ENCODE measurements at places on chromosomes 1 and 21.

- DNase-seq: no peak
These were observed 141.8 kb downstream of the DISP1 start for GRCh38 chr1:222956601-222957000.

DNA sequence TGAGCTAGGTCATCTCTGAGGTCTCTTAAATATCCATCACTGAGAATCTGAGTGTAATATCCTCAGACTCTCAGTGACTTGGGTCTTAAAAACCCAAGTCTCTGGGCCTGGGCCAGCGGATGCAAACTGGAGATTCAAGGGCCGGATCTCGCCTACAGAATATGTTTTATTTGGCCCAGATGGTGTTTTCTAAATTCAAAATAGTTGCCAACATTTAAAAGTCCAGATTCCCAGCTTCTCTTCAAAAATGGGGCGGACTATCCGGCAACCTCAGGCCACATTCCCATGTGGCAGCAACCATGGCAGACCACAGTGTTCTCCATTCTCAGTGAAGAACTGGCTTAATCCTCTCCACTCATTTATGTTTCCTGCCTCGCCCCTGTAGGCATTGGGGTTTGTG, 12.7 kb upstream of the HEYL start:
- DNase-seq: no peak

GRCh38 chr1:2949966-2950925, 71.0 kb upstream of the ACTRT2 start:
- DNase-seq: no peak

DNA sequence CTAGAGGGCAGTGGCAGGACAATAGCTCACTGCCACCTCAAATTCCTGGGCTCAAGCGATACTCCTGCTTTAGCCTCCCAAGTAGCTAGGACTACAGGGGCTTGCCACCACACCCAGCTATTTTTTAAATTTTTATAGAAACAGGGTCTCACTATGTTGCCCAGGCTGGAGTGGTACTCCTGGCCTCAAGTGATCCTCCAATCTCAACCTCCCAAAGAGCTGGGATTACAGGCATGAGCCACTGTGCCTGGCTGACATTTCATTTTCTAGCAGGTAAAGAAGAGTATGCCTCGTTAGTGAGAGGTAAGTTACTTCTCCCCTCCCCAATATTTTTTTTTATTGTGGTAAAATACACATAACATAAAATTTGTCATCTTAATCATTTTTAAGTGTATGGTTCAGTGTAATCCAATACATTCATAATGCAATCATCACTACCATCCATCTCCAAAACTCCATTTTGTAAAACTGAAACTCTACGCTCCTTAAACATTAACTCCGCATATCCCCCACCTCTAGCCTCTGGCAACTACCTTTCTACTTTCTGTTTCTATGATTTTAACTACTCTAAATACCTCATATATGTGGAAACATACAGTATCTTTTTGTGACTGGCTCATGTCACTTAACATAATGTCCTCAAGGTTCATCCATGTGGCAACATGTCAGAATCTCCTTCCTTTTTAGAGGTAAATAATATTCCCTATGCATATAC, 22.4 kb downstream of the ZZZ3 start:
- DNase-seq: no peak

- no peak for DNase-seq
These were observed 25.0 kb downstream of the VASH2 start for GRCh38 chr1:212975111-212975918.

DNA sequence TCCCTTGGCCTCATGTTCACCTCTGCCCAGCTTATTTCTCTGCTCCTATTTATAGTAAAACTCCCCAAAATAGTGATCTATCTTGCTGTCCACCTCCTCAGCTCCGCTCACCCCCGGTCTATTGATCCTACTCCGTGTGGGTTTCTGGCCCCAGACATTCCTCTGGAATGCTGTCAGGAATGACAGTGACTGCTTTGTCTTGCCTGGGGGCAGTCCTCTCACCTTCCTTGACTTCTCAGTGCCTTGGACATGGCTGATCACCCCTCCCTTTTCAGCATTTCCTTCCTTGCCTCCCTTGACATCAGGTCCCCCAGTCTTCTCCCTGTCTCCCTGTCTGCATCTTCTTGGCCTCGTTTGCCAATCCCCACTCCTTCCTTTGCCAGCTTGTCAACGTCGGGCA, 108.1 kb upstream of the BACE2 start:
- DNase-seq: no peak

DNA sequence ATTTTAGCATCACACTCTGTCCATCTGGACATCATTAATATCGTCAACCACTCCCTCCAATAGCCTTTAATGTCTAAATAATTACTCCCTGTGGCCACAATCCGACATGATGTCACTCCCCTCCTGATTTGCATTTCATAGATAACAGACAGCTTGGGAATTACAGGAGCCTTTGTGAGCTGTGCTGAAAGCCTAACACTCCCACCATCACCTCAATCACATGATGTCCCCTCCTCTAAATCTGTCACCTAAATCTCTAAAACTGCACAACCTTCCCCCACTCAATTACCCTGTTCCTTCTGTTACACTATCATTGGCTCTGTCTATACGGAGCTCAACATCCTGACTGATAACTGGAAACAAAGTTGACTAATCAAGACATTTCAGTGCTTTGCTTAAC, 14.3 kb downstream of the NHLH2 start:
- no peak for DNase-seq
